ENCODE measurements at places on chromosomes 16 and 17. TPM values are rescaled to one million over a fixed set of nuclear protein-coding genes. Genes with fewer than 3 reads are reported as not detected.

TBC1D26 gene
- not detected for total RNA-seq

KRT28 gene
- total RNA-seq: not detected

ABCC11 gene
- not detected for total RNA-seq

SLC4A1 gene
- 0.10 TPM for total RNA-seq

MPP2 gene
- total RNA-seq: not detected

KLHL10 gene
- total RNA-seq: not detected

ZACN gene
- total RNA-seq: 0.34 TPM

OMG gene
- total RNA-seq: 0.16 TPM

TBC1D3I gene
- 4.4 TPM for total RNA-seq

HID1 gene
- 1.5 TPM for total RNA-seq

BBS2 gene
- total RNA-seq: 32.3 TPM

CD79B gene
- 757 TPM for total RNA-seq

SCN4A gene
- 0.78 TPM for total RNA-seq

RAPGEFL1 gene
- total RNA-seq: 7.0 TPM

C1QTNF1 gene
- total RNA-seq: not detected

DNA sequence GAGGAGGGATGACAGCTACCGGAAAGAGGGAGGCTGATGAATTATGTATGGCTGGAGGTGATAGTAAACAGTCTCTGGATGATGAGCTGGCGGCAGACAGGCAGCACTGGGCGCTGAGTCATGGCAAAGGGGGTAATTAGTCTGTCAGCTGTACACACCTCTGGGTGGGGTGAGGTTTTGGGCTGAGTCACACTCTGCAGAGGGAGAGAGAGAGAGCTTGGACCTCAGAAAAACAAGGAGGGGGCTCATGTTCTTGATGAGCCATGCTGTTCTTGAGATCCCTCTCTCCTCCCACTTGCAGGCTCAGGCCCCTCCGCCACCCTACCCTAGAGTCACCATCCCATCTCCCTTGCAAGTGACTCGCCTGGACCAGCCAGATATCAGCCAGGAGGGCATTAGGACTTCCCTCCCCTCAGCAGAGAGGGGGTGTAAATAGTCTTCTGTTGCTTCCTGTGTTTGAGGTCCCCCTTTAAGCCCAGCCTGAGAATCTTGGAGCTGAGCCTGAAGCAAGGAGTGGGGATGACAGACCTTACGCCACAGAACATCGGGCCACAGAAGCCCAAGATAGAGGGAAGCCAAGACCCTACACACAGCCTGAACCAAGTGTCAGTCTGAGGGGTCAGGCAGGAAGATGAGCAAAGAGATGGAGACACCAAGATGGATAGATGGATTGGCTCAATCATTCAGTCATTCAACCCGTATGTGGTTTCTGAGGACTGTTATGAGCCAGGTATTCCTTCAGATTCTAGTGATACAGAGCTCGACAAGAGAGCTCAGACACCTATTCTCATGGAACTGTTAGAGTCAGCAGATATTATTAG lies 383.2 kb upstream of the CCL2 start:
- no peak for DNase-seq

- no peak for DNase-seq
These were observed 49.8 kb upstream of the CHMP6 start for GRCh38 chr17:80941743-80942422.

- no peak for DNase-seq
These were observed 26.1 kb downstream of the GPR142 start for GRCh38 chr17:74393346-74393942.

GRCh38 chr16:53945996-53946395 lies 242.0 kb downstream of the FTO start:
- DNase-seq: no peak

DNA sequence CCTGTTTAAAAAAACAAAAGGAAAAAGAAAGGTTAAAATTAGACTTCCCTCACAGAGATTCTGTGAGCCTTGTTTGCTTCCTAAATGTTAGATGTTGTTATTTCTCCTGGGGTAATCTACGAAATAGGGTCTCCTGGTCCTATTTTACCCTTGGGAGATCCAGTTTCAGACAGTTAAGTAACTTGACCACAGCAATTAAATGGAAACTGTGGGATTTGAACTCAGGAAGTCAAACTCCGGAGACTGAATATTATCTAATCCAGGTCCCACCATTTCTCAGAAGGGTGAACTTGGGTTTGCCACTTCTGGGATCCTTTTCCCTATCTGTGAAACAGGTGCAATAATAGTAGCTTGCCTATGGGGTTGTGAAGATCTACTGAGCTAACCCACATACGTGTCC lies 6.4 kb upstream of the TMC5 start:
- no peak for DNase-seq

DNA sequence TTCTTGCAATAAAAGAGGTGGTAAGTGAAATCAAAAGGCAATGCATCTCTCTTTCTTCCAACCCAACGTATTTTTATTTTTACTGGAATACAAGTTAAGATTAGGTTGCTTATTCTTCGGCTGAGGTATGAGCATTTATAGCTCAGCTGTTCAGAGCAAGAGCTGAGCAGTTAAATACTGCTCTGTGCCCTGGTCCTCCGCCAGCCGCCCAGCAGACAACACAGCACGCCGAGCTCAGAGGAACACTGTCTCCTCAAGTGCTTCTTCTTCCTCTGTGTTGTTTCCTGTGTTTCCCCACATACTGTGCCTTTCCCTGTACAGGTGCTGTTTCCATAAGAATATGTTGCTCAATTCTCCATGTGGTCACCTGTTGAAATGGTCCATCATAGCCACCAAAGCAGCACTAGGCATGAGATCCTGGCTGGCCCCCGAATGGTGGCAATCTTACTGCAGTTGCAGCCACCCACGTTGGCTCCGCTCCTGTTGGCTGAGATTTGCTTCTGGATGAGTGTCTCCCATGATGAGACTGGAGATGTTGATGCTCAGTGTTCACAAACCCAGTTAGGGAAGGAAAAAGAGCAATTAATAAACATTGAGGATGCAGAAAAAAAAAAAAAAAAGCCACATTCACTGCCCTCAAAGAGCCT lies 515.3 kb downstream of the GRIN2A start:
- DNase-seq: no peak

- DNase-seq: no peak
These were observed 477 bp downstream of the CENPV start for GRCh38 chr17:16352667-16353316.

GRCh38 chr16:70398177-70398743 lies 40.6 kb downstream of the ST3GAL2 start:
- DNase-seq: no peak

- no peak for DNase-seq
These were observed 351.1 kb upstream of the TBX2 start for GRCh38 chr17:61048376-61049106.

GRCh38 chr17:47929218-47930000 lies 12.0 kb upstream of the PNPO start:
- no peak for DNase-seq

DNA sequence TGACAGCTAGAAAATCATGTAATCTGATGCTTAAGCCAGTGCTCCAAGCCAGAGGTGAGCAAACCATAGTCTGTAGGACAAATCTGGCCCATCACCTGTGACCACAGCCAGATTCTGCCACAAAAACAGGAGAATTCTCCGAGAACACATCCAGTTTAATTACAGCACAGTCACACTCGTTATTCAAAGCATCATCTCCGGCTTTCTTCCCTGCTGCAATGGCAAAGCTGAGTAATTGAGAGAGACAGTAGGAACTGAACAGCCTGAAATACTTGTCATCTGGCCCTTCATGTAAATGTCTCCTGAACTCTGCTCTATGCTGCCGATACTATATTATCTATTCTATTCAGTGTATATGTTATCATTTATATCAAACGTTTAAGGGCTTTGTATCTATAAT lies 121.4 kb upstream of the FOXF1 start:
- DNase-seq: no peak

DNA sequence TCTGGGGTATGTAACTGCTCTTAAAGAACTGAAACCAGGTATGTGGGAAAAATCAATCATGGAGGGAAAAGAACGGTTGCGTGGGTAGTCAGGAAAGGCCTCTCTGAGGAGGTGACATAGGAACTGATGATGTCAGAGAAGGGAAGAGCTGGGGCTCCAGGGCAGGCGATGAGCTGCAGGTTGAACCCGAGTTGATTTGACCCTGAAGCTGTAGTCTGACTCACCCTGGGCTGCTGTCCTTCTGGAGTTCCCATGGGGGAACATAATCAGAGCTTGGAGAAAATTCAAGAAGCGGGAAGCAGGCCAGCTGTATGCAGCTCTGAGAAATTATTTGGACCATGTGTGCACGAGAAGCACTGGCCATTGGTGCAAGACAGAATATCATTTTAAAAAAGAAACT lies 16.7 kb downstream of the SLC6A2 start:
- DNase-seq: no peak

- DNase-seq: no peak
These were observed 596.0 kb upstream of the GOT2 start for GRCh38 chr16:59330019-59330670.

GRCh38 chr17:77438241-77439188 lies 297.7 kb downstream of the SEC14L1 start:
- no peak for DNase-seq

DNA sequence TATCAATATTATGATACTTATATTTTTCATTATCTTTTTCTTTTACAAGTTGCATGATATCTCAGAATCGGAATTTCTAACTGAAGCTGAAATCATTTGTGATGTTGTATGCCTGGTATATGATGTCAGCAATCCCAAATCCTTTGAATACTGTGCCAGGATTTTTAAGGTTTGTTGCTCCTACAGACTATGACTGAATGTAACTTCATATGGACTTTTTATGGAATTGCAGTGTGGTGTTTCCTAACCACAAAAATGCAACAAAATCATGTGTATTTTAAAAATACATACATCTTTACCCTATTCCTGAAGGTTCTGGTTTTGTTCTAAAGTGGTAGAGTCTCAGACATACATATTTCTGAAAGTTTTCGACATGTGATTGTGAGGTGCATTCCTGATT lies 58.8 kb upstream of the RHBDL3 start:
- DNase-seq: no peak

DNA sequence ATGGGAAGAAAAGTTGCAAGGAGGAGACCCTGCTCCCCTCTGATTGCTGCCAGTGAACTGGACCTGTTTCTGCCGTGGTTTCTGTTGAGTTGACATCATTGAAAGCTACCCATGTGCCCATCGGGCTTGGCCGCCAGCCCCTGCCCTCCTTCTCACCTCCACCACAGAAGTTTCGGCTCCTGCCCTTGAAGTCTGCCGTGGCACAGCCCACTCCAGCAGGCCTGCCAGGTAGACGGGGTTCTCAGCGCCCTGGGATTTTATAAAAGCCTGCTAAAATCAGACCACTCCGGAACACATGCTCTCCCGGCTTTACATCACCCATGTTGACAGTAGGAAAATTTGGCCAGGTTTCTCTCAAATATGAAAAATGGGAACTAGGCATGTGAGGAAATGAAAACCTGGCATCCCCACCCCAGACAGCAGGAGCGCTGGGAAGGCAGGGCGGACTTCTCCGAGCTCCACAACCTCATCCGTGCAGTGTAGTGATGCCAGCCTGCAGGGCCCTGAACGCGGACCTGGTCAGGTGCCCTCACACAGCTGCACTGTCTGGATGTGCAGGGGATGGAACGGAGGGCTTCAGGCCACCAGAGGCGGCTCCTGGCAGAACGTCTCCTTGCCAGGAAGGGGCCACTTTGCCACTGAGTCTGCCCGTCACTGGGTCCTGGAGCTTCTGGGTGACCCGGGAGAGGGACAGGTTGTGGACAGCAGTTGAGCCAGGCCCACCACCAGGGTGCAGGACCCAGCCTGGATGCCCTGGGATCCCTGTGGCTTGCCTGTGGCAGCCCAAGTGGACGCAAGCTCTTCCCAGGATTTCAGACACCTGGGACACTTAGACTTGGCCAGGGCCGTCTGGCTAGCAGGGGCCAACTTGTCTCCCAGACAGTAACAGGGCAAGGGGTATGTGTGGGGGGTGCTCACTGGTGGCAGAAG lies 6.9 kb upstream of the GSE1 start:
- no peak for DNase-seq

- DNase-seq: no peak
These were observed 146.5 kb upstream of the PLCG2 start for GRCh38 chr16:81632392-81633146.

DNA sequence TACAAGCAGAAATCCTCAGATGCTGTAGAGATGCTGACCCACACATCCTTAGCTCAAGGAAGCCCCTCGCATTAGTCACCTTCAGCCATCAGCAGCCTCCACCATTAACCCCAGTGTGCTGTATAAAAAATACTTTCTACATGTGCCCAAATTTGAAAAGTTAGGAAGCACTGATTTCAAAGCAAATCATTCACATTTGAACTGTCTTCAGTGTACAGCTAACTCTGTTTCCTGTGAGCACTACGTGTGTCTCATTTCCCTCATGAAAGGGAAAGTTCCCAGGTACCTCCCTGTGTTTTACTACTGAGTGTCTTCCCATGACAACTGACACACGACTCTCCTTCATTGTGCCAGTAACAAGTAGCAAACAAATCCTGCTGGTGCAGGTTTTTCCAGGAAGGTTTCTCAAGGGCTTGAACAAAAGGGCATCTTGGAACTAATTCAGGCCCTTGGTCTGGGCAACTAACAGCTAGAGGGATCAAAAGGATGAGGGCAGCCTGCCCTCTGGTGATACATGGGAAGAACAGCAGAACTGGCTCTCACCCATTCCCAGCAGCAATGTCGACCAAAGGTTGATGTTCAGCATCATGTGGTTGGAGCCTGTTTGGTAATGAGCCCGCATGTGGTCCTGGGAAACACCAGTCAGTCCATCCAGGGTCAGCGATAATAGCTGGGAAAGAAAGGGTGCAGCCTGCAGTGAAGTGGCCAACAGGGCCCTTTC lies 4.0 kb downstream of the SLC35B1 start:
- DNase-seq: no peak

GRCh38 chr17:29155227-29155965 lies 24.8 kb downstream of the MYO18A start:
- DNase-seq: no peak

GRCh38 chr16:55393991-55394390 lies 70.0 kb downstream of the IRX6 start:
- DNase-seq: no peak

DNA sequence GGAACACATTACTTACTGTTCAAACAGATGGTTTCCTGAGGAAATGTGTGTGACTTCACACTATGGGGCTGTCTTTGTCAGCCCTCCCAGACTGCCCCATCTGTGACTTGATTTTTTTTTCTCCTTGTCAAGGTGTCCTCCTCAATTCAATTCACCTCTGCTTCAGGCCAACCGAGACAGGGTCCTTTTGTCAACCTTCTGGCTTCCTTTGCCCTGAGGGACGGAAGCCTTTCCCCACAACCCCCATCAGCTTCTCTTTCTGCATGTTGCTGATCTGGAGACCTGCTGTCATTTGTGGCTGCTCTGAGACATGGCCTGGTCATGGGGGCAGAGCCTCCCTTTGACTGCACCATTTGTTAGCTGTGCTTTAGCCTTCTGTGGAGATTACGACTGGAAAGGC lies 21.3 kb upstream of the RGS9 start:
- no peak for DNase-seq

GRCh38 chr17:18018411-18018921 lies 20.5 kb downstream of the ATPAF2 start:
- DNase-seq: no peak

- no peak for DNase-seq
These were observed 35.0 kb downstream of the NECAB2 start for GRCh38 chr16:84003038-84003437.

- no peak for DNase-seq
These were observed 62.8 kb downstream of the CDK5R1 start for GRCh38 chr17:32549559-32549958.

- DNase-seq: no peak
These were observed 314.9 kb downstream of the CEP112 start for GRCh38 chr17:65876985-65877384.
